NCI-H1092 treated with DMSO at 0.1 percent for 48 hours (cell line): ENCODE measurements at places on chromosomes 5 and 9.

- peak; percentile 33 for DNase-seq
These were observed 186.0 kb upstream of the KLF9 start for GRCh38 chr9:70600506-70600905.

GRCh38 chr9:27090231-27090630 lies 18.8 kb upstream of the TEK start:
- DNase-seq = no peak

- no peak for DNase-seq
These were observed 19.1 kb downstream of the GFI1B start for GRCh38 chr9:132997591-132997990.

DNA sequence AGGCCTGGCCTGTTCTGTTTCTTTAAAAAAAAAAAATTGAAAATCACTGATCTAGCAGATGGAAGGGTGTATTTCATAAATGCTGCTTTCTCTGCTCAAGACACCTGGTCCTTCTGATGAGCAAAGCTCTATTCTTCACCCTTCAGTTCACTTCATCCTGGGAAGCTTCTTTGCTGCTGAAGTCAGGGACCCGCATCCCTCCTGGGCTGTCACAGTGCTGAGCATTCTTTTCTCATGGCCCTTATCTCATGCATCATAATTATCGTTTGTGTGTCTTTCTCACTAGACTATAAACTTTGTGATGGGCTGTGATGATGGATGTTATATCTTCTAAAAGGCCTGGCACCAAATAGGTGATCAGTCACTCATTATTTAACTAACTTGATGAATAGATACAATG lies 461.0 kb downstream of the GADD45G start:
- no peak for DNase-seq

DNA sequence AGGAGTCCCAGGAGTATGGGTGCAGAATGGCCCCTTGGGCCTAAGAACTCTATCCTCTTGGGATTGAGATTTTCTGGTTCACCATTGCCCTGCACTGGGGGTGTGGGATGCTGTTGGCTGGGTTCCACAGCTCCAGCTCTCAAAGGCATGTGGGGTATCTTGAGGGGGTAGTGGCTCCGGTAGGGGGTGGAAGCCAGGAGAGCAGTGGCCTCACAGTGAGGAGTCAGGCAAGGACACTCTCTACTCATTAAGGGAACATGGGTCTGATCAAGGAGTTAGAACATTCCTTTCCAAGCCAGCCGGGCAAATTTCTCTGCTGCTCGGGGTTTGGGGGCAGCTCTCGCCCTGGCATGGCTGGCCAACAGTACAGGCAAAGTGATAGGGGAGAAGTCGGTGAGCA lies 33.0 kb downstream of the LARP1 start:
- no peak for DNase-seq

GRCh38 chr5:172596638-172597231 lies 44.3 kb upstream of the NEURL1B start:
- no peak for DNase-seq

GRCh38 chr5:145362266-145362665 lies 472.9 kb downstream of the PRELID2 start:
- no peak for DNase-seq

GRCh38 chr9:6106711-6107339 lies 91.4 kb upstream of the RANBP6 start:
- no peak for DNase-seq

- DNase-seq = no peak
These were observed 1.1 kb downstream of the ATPSCKMT start for GRCh38 chr5:10248378-10249260.

GRCh38 chr9:37060833-37061232 lies 26.8 kb upstream of the PAX5 start:
- DNase-seq = no peak

- DNase-seq = no peak
These were observed 49.5 kb downstream of the NR3C1 start for GRCh38 chr5:143354025-143354424.

DNA sequence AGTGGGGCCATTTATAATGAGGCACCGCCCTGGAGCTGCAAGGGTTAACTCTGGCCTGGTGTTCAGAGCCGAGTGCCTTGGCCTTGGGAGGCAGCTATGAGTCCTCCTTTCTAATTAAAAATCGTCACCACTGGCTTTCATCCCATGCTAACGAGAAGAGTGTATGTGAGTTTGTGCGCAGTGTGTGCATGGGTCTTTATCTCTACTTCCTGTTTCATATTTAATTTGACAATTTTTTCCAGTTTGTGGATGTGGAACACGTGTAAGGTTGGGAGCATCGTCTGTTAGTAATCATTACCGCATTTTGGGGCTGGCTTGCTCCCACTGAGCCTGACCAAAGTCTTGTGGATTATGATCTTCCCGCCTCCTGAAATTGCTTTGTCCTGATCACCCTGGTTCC lies 76.4 kb downstream of the NDFIP1 start:
- DNase-seq = no peak

- no peak for DNase-seq
These were observed 41.2 kb upstream of the CTSL start for GRCh38 chr9:87684627-87685219.

GRCh38 chr9:78118742-78119473 lies 87.3 kb upstream of the GNAQ start:
- DNase-seq = no peak

GRCh38 chr5:22722491-22722890 lies 130.7 kb downstream of the CDH12 start:
- no peak for DNase-seq

GRCh38 chr5:850511-851006 lies at the start of gene ZDHHC11:
Gene ZDHHC11 (minus strand): TSS chr5:850986. CDS start chr5:850602, 384 bp downstream.
- DNase-seq = no peak

DNA sequence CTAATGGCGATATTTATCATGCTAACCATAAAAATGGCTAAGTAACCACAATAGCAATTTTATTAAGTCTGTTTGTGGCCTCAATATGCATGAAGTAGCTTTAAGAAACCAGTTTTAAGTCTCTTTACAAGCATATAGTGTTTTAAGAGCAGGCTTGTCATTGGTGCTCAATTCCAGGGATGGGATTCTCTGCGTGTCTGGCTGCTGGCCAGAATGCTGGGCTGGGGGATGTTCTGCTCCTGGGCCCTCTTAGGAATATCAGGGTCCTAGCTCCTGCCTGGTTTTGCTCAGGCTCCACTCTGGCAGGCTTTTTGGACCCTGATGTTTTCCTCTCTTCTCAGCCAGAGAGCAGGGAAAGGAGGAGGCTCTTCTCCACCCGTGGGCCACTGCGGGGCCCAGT lies 127.2 kb downstream of the PDE8B start:
- DNase-seq = peak; percentile 4

DNA sequence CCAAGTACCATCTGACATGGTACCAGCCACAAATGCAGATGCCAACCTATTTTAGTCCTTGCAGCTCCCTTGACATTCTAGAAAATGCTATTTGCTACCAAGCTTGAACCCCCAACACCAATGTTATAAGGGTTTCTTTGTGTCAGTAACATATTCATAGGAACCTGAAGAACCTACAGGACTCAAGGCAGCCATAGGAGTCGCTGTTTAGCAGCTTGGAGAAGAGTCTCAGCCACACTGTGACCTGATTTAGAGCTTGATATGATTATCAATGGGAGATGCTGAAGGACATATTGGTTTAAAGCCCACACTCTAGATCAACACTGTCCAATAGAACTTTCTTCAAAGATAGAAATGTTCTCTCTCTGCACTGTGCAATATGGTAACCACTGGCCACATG lies 6.4 kb upstream of the ZFR start:
- DNase-seq = no peak

DNA sequence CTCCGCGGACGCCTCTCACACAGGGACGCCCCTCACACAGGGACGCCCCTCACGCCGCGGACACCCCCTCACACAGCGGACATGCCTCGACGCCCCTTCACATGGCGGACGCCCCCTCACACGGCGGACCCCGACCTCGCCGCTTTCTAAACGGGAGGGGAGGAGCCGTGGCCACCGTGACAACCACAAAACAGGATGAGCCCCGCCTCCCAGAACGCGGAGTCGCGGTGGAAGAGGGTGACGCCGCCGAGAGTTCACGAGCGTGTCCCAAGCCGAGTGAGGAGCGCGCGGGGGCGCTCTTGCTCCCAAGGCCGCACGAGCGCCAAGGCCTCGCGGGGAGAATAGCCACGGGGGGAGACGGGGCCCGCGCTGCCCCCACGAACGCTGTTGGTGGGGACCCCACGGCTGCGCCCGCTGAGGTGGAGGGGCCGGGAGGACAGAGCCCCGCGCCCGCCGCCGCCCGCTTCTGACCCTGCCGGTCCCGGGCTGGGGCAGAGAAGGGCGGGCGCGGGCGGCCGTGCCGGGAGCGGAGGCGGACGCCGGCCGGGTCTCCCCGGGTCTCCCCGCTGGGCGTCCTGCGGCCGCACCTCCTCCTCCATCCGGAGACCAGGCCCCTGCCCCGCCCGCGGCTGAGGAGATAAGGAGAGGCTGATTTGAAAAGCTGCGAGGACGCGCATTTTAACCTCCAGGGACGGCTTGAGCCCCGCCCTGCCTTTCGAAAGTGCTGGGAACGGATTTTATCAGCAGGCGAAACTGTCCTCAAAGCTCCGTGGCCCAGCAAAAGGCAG lies 3.9 kb upstream of the NKD2 start:
- no peak for DNase-seq

GRCh38 chr5:34511915-34512314 lies 144.2 kb upstream of the RAI14 start:
- no peak for DNase-seq

GRCh38 chr5:143102411-143102810 lies 301.1 kb downstream of the NR3C1 start:
- DNase-seq = no peak

GRCh38 chr5:25033658-25034057 lies 388.9 kb upstream of the CDH10 start:
- no peak for DNase-seq

- no peak for DNase-seq
These were observed 434.7 kb upstream of the DMAC1 start for GRCh38 chr9:8234316-8234715.

DNA sequence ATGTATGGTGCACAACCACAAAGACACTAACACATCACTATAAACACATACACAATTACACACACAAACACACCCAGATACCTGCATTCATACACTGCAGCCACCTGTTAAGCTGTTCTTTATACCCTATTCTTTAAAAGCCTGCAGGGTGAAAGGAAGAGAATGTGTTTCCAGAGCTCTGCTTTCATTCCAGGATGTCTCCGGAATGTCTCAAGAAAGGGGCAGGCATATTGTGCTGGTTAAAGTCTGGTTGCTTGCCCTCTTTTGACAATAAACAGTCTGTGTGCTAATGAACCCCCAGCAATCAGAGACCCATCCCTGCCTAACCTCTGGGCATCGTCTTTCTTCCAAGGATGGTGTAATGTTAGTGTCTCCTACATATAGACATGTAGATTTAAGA lies 181.6 kb downstream of the EPB41L4A start:
- DNase-seq = no peak

DNA sequence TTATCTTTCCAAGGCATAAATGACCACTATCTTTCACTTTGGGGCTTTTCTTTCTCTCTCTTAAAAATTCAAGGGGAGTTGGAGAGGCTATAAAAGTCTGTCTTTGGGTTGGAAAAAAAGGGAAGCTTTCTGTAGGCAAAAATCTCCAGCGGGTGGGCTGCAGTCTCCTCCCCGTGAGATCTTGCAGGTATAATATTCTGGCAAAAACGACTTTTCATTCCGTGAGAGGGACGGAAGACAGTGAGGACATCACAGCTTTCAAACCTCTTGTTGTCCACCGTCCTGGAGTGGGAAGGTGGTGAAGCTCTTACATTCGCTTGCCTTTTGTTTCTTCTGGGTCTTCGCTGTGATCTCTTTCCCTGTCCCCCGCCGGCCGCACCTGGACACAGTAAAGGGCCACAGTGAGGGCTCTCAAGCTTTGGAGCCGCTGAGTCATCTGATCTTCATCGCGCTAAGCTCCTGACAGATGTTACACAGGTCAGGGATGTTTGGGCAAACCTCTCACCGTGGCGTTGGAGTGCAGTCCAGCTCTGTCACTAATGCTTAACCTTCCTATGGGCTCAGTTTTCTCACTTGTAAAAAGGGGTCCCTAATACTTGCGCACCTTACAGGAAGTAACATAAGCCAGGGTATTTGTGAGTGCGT lies 61.9 kb upstream of the MEGF10 start:
- DNase-seq = no peak

DNA sequence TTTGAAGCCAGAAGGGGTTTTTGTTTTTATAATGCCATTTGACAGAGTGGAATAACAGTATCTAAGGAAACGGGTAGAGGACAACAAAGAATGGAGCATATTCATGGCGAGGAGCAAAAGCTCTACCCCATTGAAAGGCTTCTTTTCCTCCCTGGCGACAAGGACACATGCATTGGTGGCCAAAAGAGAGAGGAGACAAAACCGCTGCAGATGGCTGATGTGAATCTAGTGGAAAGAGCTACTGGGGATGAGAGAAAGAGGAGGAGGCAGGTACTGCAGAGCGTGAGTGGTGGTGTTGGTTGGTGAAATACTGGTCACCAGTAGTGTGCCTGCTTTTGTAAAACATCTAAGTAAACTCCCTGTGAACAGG lies 491 bp downstream of the APC start:
- peak; percentile 54 for DNase-seq
